ENCODE measurements at places on chromosomes 11 and 22. TPM values are rescaled to one million over a fixed set of nuclear protein-coding genes. Genes with fewer than 3 reads are reported as not detected.

Gene CATSPER1
- 0.41 TPM for total RNA-seq

- DNase-seq, result peak; percentile 28
Observed at GRCh38 chr11:70466154-70466553, 67.8 kb downstream of the CTTN start.

DNA sequence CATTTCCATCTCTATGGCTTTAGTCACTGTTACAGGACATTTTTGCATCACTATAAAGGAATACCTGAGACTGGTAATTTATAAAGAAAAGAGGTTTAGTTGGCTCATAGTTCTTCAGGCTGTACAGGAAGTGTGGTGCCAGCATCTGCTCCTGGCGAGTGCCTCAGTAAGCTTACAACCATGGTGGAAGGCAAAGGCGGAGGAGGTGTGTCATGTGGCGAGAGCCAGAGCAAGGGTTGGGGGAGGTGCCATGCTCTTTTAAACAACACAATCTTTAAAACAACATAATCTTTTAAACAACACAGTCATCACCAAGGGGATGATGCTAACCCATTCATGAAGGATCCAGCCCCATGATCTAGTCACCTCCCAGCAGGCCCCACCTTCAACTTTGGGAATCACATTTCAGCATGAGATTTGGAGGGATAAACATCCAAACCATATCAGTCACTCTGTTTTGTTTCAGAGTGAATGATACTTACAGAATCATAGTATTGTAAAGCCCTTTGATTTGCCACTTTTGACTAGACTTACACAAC is 103.3 kb downstream of the PDE3B start:
- DNase-seq, result no peak

DNA sequence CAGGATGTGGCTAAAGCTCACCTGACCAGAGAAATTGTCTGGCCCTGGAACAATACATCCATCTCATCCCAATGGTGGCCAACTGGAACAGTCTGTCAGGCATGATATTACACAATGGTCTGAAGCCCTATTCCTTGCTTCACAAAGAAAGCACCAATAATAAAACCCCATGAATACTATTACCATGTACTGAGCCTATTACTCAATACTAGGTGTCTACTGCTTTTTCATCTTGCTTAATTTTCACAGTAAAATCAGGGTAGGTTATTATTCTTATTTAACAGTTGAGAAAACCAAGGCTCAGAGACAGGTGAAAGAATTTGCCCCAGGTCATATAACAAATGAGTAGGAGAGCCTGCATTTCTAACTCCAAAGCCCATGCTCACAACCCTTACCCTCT is 68.9 kb upstream of the CAPRIN1 start:
- no peak for DNase-seq

Gene KCNQ1OT1
- total RNA-seq, result 0.81 TPM

DNA sequence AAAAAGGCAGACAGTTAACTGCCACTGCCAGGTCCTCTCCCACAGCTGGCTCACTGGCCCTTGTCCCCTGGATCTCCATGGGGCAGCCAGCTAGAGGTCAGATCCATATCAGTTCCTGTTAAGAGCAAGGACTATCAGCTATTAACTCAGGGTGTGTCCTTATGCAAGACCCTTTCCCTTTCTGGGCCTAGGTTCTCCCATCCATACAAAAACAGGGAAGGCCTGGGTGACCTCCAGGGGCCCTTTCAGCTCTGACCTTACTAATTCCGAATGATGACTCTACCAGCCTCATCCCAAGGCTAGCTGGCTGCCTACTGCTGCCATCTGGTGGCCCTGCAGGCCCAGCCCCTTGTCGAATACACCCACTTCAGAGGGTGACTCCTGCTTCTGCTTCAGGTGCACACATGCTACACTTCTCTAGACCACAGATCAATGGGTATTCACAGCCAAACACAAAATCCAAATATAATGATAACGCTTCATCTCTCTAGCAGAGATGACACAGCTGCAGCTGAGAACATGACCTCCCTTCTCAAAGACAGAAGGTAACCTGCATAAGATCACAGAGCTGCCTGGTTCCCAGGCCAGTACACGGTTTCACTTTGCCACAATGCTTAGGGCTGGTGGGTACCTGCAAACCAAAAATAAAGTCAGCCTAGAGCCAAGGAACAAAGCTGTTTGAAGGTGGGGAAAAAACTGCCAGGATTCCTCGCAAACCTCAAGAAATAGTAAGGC is 34.1 kb downstream of the SERGEF start:
- DNase-seq, result peak; percentile 42

Gene SLC39A13
- total RNA-seq, result 108 TPM

DNA sequence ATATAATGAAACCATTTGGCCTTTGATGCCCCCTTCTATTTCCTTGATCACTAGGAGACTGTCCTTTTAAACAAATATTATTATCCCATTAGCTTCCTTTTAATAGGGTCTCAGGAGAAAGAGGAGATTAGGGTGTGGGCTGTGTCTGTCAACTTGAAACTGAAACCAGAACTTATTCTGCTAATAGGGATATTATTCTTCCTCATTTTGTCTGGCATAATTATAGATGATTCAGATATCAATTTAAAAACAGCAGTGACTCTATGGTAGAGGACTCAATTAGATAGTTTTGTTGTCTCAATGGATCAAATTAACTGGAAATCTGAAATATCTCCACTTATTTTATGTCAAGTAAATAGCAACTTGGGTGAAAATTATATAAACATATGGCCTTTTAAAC is 584.9 kb upstream of the CCDC90B start:
- no peak for DNase-seq

Gene OR51B2
- total RNA-seq, result 1.5 TPM

- DNase-seq, result no peak
Observed at GRCh38 chr11:24808173-24808572, 311.3 kb downstream of the LUZP2 start.

DNA sequence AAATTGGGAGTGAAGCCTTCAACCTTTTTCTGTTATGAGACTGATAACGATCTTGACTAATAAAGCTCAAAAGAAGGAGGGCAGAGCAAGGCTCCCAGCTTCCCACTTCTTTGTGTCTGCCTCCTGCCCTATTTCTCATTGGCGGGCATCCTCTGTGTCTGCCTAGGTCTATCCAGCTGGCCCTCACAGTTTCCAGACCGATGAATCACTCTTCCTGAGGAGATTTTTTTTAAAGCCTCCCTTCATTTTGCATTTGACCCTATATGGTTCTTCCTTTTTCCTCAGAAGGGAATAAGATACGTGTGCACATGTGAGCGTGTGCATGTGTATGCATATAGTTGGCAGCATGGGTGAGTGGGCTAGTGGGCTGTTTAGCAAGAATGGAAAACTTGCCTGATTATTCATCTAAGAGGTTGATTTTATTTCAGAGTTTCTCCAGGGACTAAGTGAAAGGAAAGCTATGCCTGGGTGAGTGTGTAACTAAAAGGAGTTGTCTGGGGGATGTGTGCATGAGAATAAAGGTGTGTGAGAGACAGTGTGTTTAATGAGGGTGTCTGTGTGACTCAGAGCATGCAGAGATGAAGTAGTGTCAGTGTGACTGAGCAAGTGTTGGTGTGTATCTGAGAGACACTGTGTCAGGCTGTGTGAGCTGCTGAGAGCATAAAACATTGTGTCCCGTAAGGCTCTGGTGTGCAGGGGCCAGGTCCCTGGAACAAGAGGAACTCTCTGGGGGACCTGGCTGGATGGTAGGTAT is 12.2 kb downstream of the PHLDB1 start:
- DNase-seq, result peak; percentile 93

- no peak for DNase-seq
Observed at GRCh38 chr11:106031202-106031810, 9.3 kb upstream of the MSANTD4 start.

GRCh38 chr11:66443602-66444001 is 5.0 kb upstream of the MRPL11 start:
- peak; percentile 88 for DNase-seq

DNA sequence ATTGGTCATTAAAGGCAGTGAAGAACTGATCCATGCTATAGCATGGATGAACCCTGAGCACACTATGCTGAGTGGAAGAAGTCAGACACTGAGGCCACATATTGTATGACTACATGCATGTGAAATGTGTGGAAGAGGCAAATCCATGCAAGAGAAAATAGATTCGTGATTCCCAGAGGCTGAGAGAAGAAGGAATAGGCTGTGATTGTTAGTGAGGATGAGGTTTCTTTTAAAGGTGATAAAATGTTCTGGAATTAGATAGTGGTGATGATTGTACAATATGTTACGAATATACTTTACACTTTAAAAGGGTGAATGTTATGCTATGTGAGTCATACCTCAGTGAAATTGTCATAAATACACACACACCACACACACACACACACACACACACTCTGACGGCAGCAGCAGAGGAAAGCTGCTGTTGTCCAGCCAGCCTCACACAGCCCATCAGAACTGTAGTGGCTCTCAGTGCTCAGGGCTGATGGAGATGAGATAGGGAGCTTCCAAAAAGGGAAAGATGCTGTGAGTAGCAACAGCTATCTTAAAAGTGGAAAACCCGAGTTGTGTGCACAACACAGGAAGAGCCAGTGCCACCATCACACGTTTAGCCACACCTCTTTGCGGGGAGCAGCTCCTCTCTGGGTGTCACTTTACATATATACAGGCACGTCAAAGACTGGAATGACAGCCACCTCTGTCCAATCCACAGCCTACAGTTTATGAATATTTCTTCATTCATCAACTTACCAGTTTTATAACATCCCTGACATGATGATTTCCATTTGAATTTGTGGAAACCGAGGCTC is 153.0 kb downstream of the SPATA19 start:
- DNase-seq, result no peak

GRCh38 chr11:34218067-34218466 is 112.6 kb downstream of the NAT10 start:
- DNase-seq, result no peak

Gene SORL1
- 1.7 TPM for total RNA-seq

GRCh38 chr11:34588701-34589100 is 32.2 kb upstream of the EHF start:
- DNase-seq, result no peak

DNA sequence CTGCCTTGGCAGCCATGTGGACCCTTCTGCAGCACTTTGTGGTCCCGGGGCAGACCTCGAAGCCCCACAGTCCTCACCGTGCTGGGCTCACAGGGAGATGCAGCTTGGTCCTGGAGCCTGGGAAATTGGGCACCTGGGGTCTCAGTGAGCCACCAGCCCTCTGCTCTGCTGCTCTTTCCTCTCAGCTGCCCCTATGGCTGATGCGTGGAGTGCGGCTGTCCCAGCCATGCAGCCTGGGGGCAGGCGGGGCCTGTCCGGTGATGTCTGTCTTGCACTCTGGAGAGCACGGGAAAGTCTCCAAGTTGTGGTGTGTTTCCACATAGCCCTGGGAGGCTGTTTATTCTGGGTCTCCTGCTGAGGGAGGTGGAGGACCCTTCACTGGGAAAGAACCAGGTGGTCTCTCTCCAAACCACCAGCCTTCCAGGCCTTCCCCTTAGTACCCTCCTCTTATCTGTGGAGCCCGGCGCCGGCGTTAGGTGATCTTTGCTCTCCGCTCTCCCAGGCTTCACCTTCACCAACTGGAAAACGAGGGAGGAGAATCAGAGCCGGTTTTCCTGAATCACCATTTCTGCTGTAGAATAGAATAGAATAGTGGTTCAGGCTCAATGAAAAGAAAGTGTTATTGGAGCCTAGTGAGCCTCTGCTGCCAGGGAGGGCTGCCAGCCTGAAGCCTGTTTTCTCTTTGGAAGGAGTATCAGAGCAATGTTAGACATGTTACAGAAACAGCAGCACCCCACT is 41.2 kb upstream of the GRAMD4 start:
- DNase-seq, result no peak

DNA sequence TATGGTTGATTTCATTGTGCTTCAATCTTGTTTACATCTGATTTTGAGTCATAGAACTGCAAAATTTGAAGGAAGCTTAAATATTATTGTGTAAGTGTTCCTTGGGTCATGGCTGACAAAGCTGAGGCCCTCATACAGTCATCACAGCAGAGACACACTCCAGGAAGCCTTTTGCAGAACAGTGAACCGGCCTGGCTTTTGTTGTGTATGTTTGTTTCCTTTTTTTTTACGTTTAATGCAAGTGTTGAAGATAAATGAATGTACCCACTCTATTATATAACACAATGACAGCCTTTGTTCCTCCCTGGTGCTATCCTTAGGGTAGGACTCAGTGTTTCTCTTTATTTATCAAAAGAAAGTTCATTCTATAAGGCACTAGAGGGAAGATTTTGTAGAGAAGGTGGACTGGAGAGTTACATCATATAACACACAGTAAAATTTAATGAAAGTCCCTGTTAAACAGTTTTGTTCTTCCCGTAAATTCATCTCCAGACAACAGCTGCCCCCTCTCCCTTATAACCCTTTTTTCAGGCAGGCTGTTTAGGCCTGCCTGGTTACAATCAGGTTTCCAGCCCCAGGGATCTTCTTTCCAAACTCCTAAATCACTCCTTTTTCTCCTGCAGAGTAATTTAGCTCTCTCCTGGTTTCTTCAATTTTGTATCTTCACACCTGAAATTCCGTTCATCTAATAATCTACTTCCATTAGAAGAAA is 34.3 kb upstream of the CSTF3 start:
- DNase-seq, result no peak

Gene NELL1
- total RNA-seq, result not detected

- no peak for DNase-seq
Observed at GRCh38 chr22:42700355-42700754, 20.3 kb downstream of the A4GALT start.

DNA sequence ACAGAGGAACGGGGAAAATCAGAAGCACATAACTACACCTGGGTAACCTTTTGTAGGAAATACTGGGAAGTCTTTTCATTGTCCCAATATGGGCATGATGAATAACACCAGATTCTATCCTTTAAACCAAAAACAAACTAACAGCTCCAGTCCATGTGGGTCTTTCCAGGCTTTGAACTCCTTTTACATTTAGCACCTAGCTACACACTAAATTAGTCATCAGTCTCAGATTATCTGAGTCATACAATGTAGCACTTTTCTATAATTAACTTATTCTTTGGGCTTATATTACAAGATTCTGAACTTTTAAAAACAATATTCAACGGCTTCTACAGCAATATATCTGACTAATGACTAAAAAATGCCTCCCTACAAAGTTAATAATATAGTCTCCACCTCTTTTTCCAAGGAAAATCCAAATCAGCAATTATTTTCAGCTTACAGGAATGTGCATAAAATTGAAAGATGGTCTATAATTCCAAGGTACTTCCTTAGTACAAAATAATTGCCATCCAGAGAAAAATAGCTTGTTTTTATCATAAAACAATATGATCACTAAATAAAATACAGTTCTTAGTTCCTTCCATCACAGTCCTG is 26.3 kb downstream of the STK33 start:
- peak; percentile 59 for DNase-seq

Gene MS4A1
- total RNA-seq, result not detected

Gene RAG2
- total RNA-seq, result not detected

DNA sequence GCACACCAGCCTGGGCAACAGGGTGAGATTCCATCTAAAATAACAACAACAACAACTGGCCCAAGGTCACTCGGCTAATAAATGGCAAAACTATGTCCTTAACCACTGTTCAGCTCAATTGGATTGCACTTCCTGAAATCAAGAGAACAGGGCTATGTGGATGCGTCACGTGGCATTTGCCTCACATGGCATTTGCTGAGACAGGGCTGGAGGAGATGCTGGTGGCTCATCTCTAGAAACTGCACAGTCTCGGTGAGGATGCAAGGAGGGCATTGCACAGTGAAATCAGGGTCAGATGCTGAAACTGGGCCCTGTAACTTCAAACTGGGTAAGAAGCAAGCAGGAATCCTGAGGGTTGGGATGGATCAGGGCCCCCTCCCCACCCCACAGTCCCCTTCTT is 171.9 kb downstream of the BUD13 start:
- no peak for DNase-seq

Gene C22orf31
- total RNA-seq, result not detected

Gene POU2F3
- 0.48 TPM for total RNA-seq
